ENCODE measurements at places on chromosomes 3 and 15.

DNA sequence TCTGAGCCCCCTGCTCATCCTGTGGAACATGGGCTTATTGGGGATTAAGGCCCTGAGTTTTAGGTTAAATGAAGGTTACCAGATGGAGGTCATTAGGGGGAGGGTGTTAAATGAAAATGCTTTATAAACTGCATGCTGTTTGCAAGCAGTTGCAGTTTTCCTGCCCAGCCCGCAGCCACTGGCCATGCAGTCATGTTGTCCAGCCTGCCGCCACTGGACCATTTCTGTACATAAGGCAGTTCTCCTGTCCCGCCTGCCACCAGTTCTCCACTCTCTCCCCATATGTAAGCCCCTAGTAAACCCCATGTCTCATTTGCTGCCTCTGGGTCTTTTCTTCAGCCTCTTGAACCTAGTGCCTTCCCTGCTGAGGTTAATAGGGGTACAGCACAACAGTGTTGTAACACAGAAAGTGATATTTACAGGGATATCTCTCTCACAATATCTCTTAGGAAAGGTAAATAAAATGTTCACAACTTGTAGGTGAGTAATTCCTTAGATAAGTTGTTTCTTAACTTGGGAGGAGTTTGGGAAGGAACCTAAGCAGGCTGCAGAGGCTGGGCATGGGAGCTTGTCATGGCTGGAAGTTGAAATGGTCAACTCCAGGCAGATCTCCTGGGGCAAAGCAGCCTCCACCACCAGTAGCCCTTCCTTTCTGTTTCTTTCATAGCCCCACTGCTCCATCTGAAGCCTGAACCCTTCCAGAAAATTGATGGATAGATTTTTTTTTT lies 148.2 kb downstream of the CMSS1 start:
- no peak for DNase-seq

DNA sequence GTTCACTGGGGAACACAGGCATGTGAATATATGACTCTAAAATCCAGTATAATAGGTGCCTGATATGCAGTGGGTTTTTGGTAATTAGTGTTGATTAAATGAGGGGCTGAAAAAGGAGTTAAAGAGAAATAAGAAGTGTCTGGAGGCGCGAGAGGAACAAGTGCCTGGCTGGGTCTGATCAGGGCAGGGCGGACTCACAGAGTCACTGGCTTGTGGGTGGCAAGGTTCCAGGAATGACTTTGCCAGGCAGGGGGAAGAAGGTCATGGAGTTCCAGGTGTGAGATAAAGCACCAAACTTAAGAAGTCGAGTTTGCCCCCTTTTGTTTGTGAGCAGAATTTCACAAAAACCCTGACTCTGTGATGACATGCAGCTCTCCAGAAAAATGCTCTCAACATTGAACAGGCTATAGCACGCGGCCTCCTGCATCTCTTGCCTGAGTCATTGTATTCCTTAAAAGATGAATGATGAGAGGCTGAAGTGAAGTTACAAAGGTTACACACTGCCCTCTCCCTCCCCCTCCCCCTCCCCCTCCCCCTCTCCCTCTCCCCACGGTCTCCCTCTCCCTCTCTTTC lies 63.0 kb upstream of the LMCD1 start:
- no peak for DNase-seq

DNA sequence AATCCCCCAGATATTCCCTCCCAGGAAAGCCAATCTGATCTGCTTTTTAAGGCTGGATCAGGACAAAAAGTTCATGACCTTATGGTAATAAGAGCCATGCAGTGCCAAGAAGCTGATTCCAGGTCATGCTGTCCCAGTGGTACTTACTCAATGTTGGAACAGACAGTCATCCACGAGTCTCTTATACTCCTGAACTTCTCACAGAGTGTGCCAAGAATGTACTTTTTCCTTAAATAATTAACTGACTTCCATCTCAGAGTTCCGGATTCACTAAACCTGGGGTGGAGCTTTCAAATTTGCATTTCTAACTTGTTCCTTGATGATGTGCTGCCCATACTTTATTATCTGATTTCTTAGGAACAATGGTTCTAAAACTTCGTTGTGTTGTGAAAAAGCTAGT lies 3.4 kb upstream of the P3H2 start:
- DNase-seq = no peak

GRCh38 chr15:72169236-72169920 lies 28.2 kb downstream of the GRAMD2A start:
- DNase-seq = no peak

GRCh38 chr3:143287403-143287802 lies 167.8 kb downstream of the CHST2 start:
- DNase-seq = no peak

DNA sequence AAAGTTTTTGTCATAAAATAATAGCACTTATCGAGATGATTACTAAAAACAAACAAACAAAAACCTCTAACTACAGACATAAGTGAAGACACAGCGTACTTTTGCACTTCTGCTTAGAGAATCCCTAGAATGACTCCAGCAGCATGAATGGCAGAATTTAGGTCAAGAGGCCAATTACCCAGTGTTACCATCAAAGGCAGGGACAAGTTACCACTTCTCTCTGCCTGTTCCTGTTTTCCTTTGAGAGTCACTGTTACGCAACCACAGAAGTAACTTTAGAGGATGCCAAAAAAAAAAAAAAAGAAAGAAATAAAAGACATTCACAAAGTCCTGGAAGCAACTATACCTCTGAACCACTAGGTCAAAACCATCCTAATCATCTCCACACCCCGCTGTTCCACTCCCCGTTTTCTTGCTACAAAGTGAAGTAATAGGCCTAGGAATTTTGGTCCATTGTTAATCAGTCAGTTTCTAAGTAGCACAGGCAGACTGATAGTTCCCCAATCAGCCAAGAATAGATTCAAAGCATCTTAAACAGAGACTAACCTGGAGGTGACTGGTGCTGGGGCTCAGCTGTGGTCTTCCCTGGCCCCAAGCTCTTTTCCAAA lies 41.9 kb downstream of the FMN1 start:
- DNase-seq = no peak

GRCh38 chr3:72485641-72486040 lies 362.6 kb downstream of the SHQ1 start:
- DNase-seq = no peak
